Common myeloid progenitor, CD34-positive (primary cell): ENCODE measurements at places on chromosomes 7 and 10.

DNA sequence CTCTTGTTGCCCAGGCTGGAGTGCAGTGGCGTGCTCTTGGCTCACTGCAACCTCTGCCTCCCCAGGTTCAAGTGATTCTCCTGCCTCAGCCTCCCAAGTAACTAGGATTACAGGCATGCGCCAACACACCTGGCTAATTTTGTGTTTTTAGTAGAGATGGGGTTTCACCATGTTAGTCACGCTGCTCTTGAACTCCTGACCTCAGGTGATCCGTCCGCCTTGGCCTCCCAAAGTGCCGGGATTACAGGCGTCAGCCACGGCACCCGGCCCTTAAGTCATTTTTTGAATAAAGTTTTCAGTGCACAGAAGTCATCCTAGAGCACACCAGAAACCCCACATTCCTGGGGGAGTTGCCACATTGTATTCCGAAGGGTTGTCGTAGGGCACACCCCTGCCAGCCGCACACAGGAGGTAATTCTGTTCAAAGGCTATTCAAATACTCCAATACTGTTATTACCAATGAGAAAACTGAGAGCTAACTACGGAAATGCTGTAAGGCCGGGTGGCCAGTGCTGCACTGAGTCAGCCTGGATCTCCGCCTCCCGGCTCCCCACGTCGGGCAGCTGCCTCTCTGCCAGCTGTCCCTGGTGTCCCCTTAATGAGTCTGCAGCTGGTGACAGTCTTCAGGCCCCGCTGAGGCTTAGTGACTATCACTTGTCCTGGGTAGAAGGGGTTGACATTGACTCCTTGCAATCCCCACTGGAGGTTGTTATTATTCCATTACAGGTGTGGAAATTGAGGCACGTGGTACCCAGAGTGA is 8.6 kb upstream of the RFC2 start:
- DNase-seq, result no peak

DNA sequence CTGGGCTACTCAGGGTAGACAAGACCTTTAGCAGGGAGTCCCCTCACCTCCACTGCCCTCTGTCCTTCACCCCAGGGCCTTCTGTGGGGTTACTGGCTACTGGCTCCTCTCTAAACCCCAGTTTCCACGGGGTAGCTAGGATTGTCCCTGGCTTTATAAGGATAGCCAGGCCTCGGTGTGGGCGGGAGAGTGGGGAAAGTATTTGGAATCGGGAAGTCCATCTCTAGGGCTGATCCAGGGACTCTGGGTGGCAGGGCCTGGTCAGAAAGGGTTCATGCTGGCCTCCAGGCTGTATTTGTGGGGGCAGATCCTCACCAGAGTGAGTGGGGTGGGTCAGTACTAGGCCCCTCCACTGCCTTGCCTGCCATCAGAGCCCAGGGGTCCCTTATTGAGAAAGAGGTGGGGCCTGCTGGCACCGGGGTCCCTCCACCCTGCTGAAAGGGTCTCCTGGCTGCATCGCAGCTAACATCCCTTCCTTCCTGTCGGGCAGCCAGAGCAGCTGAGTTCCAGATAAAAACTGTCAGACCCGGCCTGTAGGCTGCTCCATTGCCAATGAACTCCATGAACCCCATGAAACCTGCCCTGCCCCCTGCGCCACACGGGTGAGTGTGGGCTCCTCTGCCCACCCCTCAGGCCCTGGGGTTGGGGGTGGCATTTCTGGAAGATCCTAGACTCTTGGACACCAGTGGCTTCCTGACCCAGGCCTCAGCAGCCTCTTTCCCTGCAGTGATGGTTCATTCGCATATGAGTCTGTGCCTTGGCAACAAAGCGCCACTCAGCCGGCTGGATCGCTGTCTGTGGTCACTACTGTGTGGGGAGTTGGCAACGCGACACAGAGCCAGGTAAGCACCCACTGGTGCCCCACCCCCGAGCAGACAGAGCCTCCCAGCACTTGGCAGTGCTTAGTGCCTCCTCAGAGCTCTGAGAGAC is 7.3 kb downstream of the ZMIZ2 start:
- no peak for DNase-seq

GRCh38 chr7:28993371-28993770 is 35.2 kb upstream of the TRIL start:
- DNase-seq, result no peak

- DNase-seq, result no peak
Measured at GRCh38 chr10:122258136-122259074, 12.7 kb upstream of the BTBD16 start.

DNA sequence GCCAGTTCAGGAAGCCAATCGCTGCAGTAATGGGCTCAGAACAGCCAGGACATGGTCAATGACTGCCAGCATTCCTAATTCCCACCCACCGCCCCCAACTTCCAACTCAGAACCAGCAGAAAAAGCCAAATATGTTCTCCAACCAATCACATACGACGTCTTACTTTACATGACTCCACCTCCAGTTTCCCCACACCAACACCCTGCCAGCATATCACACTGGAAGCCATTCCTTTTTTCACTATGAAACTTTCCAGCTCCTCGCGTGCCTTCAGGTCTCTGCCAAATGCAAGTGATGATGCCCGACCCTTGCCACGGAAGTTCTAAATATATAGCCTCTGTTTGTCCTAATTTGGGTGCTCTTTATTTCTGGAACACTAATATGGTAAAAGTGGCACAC is 12.5 kb downstream of the NPS start:
- DNase-seq, result no peak

DNA sequence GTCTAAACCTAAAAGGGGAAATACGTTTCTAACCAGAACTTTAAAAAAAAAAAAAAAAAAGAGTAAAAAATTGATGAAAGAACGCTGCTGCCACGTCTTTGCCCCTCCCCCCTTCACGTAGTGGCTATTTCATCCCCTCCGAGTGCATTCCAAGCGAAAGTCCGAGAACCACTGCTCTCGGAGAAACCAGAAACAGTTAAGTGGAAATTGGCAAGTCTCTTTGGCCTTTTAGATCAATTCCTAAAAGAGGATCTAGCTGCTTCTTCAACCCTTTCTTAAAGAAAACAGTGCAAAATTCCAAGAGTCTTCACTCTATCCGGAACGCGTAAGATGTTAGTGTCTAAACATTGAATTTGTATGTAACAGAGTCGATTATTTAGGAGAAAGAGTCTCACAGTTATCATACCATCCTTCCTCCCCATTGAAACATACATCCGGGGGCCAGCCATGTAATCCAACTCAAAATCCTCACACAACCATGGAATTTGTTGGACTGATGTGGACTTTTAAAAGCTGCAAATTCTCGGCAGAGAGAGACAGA is 1.1 kb downstream of the P4HA1 start:
- DNase-seq, result peak; percentile 57

- peak; percentile 61 for DNase-seq
Measured at GRCh38 chr10:3720228-3721019, 64.6 kb downstream of the KLF6 start.

DNA sequence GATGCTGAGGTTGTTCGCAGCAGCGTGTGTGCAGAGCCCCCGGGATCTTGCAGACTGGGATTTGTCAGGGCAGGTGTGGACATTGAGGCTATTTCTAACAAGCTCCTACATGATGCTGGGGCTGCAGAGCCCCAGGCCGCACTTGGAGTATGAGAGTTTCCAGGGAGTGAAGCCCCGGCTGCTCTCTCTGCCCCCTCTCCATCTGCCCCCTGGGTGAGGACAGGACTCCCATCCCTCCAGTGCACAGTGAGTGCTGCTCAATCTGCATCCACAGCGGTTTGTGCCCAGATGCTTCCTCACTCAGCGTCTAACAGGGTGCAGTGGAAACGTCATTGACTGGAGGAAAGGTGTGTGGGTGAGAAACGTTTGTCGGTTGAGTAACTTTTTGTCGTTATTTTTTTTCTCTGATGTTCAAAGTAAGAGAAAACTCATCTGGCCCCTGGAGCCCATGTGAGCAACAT is 25.3 kb downstream of the IL2RA start:
- DNase-seq, result no peak

- peak; percentile 85 for DNase-seq
Measured at GRCh38 chr7:21944616-21945453, 864 bp downstream of the CDCA7L start.

DNA sequence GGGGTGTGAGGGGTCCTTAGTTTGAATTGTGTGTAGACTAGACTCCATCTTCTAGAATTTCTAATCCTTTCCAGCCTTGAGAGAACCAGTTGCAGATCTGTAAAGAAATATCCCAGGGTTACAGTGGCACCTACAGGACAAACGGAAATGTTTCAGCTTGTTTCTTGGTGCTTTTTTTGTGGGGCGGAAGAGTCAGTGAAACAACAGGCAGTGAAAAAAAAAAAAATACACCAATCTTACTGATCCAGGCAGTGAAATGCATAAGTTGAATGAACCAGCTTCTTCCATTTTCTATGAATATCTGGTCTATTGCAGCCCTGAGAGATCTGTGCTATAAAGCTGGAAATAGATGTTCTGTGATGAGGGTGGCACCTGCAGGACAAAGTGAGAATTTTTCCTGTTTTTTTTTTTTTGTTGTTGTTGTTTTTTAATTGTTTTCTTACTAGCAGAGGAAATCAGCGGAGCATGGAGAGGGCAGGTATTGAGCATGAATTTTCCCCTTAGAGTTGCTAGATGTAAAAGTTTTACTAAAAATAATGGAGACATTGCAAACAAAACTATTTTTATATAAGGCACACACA is 81.9 kb upstream of the DYNC1I1 start:
- DNase-seq, result peak; percentile 80
